ENCODE measurements at places on chromosomes 2 and 18.

DNA sequence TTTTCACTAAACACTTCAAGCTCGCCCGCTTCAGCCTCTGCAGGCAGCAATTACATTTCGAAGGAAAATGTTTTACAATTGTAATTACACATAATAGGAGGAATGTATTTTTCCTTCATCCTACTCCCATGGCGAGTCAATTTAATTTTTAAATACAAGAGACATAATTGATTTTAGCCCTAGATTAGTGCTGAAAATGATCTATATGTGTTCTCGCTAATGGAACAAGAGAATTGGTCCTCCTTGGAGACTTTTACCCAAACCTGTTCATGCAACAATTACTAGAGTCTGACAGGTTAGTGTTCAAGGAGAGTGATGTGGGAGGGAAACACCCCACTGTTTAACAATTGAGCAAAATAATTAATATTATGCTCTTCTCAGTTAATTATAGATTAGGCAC lies 509.4 kb upstream of the SETBP1 start:
- DNase-seq, result no peak

DNA sequence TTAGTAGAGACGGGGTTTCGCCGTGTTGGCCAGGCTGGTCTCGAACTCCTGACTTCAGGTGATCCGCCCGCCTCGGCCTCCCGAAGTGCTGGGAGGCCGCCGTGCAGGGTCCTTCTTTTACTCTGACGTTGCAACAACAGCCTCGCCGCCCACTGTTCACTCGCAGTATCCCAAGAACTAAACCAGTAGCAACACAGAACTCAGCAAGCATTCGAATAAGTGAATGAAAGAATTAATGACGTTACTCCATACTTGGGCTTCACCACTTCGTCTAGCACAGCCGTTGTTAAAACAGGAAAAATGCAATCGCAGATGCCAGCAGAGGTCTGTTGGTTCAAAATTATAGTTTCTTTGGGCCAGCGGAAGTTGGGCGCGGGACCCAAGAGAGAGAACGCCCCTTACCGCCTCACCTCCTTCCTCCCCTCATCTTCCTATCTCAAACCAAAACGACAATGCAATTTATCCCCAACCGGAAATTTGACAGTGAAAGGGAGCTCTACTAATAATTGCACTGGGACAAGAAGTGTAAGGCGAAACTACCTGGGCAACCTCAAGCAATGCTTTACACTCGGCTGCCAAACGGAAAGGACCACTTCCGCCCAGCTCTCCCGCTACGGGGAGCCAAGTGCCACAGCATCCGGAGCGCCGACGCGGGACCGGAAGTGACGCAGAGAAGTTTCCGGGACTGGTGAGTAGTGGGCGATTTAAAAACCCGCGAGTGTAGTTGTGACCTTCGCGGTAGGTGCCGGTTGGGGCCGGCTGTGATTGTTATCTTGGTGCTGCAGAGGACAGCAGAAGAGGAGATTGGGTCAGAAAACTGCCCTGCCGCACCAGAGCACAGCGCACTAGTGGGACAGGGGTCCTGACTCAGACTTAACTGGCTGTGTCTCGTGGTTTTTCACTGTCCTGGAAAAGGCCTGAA lies at the start of the genes NIF3L1 and PPIL3:
Gene NIF3L1 (plus strand): TSS at position 668 of the 922 bp plus-strand sequence. CDS start 2,573 bp downstream, outside the sequence.
Gene PPIL3 (minus strand): TSS at position 374 of the 922 bp plus-strand sequence. CDS start 1,462 bp downstream, outside the sequence.
- peak; percentile 98 for DNase-seq

GRCh38 chr18:50679656-50680055 lies 119.8 kb downstream of the MAPK4 start:
- DNase-seq, result no peak

GRCh38 chr2:30382995-30383394 lies 64.1 kb upstream of the LCLAT1 start:
- DNase-seq, result no peak

- no peak for DNase-seq
These were observed 13.8 kb upstream of the YWHAQ start for GRCh38 chr2:9644603-9645002.

DNA sequence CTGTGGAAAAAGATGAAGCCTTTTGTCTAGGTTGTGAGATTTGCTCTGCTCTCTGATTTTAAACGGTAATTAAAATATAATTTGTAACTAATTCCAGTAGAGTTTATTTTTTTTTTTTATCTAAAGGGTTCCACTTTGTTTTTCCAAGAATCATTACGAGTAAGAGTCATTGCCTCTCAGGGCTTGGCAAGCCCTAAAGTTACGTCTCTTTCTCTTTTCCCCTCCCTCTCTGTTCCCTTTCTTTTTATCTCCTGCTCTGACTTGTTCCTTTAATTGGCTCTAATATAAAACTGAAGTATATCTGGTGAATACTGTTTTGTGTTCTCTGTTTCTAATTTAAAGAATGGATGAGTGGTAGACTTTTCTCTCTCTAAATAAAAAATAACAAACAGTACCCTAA lies 75.8 kb downstream of the CALCRL start:
- DNase-seq, result peak; percentile 75

DNA sequence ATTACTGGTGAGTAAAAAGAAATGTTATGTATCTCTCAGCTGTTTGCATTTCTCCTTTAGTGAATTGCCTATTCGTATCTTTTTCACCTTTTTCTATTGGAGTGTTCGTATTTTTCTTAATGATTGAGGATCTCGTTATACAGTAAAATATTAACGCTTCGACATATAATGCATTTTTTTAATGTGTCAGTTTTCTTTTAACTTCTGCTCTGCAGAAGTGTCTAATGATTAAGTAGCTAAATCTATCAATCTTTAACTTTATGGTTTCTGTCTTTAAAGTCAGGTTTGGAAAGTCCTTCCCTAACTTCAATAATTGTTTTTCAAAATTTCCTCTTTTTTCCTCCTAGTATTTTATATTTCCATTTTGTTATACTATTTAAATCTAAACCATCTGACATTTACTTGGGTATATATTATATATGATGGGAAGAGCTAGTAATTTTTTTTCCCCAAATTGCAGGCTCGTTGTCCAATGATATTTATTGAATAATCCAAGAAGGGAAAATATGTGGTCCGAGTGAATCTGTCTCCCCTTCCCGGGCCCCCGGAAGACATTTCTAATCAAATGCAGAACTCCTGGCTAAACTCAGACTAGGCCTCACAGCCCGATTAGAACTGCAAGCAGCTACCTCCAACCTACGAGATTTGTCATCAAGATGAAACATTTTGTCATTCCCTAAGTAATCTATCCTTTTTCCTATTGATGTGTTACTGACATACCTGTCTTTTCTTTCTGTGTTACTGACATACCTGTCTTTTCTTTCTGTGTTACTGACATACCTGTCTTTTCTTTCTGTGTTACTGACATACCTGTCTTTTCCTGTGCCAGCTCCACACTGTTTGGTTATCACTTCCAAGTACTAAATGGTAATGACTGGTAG lies 17.2 kb downstream of the PCBP1 start:
- DNase-seq, result peak; percentile 59

GRCh38 chr2:28447943-28448792 lies 47.7 kb upstream of the PLB1 start:
- peak; percentile 95 for DNase-seq

GRCh38 chr2:120809151-120809550 lies 73.5 kb downstream of the GLI2 start:
- no peak for DNase-seq

DNA sequence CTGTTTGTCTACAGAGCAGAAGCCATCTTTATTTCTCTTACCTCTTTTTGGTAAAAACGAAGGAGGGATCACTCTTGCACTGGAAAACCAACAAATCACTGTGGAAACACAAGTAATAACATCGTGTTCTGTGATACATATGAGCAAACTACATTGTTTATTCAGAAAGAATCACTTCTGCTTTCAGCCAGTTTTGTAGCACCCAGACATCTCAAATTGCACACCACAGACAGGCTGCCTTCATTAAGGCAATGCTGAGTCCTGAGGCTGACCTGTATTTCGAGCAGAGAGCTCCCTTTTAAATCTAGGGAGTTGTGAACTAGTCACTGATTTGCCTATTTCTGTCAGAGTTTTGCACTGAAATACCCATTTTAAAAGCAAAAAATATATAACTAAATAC lies 1003.2 kb upstream of the FAM98A start:
- DNase-seq, result no peak

- no peak for DNase-seq
These were observed 190.3 kb downstream of the ARL4C start for GRCh38 chr2:234306426-234307173.

DNA sequence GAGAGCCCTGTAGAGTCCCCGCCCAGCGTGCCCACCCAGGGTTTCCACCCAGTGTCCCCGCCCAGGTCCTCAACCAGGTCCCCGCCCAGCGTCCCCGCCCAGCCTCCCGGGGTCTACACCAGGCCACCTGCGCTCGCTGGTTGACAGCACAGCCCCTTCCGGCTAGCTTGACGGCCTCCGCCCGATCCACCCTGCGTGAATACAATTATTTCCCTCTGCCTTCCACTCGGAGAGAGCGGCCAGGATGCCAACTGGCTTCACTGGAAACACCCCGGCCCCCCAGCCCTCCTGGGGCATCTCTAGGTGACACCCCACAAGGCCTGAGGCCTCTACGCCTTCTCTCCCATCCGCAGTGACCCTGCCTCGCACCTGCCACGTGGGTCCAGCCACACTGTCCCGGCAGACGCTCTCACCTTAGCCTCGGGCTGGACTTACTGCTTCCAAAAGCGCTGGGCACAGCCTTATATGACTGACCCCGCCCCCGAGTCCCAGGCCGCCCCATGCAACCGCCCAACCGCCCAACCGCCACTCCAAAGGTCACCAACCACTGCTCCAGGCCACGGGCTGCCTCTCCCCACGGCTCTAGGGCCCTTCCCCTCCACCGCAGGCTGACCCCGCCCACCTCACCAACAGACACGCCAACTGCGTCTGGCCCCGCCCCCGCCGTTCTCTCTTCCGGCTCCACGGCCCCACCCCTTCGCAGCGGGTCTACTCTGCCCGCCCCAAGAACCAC lies 188.1 kb downstream of the LAMA1 start:
- no peak for DNase-seq

- no peak for DNase-seq
These were observed 95.1 kb upstream of the SLC35G4 start for GRCh38 chr18:11514267-11514666.

DNA sequence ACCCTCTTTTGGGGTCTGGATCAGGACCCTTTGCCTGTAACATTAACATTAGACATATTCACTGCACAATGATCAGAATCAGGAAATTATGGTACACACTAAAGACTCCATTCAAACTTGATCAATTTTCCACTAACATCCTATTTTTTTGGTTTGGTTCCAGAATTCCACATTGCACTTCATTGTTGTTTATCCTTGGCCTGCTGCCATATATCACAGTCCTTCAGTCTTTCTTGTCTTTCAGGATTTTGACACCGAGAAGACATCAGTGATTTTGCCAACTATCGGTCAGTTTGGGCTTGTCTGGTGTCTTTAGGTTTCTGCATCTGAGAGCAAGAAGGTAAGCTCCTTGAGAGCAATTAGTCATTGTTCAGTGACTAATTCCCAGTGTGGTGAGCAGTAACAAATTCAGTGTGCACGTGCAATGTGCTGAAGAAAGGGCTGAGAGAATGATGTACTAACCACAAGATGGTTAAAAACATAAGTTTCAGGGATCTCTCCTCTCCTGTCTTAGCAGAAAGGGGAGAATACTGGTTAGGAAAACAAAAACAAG lies 23.5 kb downstream of the MARCHF4 start:
- peak; percentile 91 for DNase-seq

DNA sequence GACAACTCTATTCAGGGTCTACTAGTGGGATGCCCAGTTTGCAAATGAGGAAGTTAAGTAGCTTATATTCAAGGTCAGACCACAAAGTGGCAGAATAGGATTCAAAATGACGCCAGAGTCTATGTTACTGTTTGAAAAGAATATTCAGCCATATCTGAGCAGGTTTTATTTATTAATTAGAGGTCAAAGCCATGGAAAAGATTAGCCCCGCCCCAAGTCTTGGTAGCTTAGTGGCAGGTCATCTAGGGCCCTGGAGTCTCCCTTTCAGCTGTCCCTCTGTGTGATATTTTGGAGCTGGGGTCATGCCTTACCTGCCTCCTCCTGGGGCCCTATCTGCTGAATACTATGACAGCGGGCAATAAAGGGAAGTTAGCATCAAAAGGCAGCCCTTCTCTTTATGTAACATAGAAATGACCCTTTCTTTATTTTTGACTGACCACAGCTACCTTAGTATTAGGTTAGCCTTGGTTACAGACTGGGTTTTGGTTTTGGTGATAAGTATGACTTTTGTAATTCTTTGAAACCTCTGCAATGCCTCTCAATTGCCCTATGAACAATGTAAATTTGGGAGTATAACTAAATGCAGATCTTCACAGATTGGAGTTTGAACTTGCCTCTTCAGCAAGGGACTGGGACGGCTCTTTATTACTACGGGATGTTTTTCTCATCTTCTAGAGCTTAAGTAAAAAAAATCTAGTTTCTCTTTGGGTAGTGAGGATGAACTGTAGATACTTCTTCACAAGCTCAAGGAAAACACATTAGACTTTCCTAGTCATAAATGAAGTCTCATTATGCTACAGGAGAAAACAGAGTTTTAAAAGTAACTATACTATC lies 153.0 kb upstream of the ITGA4 start:
- DNase-seq, result no peak

DNA sequence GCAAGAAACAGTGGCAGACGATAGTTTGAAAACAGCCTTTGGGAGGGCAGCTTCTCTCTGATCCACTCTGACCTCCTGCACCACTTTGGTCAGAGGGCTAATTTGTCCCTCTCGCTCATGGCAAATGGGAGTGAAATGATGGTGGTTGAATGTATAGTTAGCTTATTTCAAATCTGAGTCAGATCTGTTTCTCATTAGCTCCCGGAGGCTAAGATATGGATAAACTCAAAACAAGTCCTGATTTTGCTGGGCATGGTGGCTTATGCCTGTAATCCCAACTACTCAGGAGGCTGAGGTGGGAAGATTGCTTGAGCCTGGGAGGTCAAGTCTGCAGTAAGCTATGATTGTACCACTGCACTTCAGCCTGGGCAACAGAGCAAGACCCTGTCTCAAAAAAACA lies 145.0 kb downstream of the ALK start:
- peak; percentile 15 for DNase-seq

- DNase-seq, result peak; percentile 80
These were observed 1.3 kb downstream of the COLEC12 start for GRCh38 chr18:498931-499775.

DNA sequence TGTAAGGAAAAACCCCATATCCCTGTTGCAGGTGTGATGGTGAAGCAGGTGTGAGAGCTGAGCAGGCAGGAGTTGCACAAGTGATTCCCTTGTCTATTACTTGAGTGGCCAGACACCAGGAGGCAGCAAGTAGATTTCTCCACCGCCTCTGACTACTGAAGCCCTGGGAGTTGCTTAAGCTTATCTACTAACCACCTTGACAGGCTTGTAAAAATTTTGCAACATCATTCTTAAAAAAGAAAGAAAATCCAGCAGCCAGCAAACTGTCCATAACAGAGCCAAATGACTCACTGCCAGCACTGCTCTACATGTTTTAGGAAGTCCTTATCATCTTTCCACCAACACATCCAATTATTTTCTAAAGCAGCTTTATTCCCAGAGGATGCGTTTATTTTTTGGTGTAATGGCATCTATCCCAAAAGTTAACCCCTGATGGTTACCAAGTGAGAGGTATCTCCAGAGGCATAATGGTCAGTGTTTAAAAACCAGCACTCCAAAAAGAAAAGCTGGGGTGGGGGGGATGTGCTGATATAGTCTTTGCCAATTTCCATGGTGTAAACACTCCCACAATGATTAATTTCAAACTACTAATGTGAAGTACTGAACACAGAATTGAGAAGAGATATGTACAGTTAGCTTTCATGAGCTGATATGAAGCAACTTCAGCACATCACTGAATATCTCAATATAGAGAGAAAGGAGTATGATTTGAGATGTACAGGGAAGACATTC lies 16.3 kb upstream of the GPR39 start:
- DNase-seq, result peak; percentile 68

Measured in fibroblast of mammary gland (primary cell).